ENCODE measurements at places on chromosomes 7 and 10.

- no peak for DNase-seq
These were observed 113.5 kb downstream of the KLF6 start for GRCh38 chr10:3671386-3671955.

DNA sequence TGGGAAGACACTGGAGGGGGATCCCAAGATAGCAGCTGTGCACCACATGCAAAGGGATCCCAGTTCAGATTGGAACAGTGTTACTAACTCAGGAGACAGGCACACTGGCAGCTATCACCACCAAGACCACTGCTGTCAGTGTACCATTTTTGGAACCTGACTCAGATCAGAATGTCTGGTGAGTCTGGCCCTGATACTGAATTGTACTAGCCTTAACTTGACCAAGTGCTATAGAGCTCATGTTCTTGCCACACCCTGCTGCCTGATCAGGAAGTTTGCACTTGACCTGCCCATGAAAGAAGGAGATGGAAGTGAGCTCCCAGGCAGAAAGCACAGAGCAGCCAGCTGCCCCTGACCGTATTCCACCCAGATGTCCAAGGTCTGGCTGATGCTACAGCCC lies 4.8 kb upstream of the PRRT4 start:
- DNase-seq, result no peak

- DNase-seq, result no peak
These were observed 117.8 kb upstream of the SHH start for GRCh38 chr7:155930061-155930460.

- DNase-seq, result no peak
These were observed 132.6 kb downstream of the EVX1 start for GRCh38 chr7:27374958-27375841.

DNA sequence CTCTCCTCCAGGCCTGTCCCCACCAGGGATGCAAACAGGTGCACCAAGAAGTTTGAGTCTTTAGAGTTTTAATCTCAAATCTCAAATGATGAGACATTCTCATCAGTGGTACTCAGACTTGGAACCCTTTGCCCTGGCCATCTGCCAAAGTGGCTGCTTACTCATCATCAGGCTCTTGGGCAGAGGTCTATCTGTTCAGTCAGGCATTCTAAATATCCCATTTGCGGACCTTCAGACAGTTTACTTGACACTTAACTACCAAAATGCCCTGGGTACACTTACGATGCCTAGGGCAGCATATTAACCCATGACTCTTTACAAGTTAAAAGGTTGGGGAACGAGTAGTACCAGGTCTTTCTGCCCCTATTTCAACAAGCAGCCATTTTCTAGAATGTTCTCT lies 61.2 kb upstream of the YAE1 start:
- no peak for DNase-seq

DNA sequence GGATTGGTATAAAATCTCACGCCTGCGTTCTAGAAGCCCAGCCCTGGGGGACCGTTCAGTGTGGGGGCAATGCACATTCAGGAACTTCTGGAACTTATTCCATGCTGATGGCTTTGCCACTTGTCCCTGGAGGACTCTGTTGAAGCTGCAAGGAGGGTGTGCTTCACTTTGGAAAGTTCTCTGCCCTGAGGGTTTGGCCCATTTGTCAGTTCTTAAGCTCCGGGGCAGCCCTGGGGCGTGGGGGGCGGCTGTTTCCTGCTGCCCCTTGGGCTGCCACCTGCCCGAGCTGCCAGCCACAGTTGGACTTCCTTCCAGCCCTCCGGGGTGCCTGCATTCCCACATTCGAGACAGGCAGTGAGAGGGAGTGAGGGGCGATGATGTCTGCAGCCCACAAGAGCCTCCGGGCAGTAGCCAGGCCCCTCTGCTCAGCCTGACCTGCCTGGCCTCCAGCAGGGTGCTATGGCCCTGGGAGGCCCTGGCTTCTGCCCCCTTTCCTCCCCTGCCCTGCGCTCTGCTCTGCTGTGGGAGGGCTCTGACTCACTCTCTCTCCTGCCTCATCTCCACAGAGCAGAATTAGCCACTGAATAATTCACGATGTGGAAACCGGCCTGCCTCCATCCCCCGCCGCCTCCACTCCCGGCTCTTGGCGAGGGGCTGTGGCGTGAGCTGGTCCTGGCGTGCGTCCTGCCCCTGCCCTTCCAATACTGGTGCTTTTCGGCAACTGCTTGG lies 1.9 kb downstream of the TTYH3 start:
- peak; percentile 81 for DNase-seq

GRCh38 chr7:29258951-29259350 lies 64.4 kb downstream of the CHN2 start:
- DNase-seq, result no peak

DNA sequence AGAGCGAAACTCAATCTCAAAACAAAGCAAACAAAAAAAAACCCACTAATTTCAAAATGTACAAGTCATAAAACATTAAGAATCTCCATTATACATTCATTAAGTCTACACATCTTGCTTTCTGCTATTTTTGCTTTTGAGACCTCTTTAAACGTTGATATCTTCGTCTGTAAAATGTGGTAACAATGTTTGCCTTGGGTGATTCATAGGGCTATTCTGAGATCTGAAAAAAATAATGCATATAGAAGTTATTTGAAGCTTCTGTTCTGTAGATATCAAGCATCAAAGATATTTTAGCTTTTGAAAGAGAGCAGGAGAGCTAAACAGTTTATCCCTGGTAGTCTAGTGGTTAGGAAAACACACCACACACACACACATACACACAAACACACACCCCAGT lies 158.1 kb upstream of the PLXDC2 start:
- no peak for DNase-seq

DNA sequence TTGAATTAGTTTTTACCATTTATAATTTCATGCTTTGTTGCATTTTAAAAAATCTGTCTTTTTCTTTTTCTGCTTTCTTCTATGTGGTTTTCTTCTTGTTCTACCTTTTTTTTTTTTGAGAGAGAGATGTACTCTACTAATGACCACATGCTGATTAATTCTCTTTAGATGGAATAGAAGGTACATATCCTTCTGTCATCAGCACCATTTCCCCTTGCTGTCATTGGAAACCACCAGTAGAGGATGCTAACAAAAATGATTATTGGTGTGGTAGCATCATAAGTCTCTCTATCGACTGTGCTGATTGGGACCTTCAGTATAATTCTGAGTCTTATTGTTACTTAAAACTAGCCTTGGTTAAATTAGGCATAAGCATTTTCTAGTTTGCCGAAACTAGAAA lies 3.6 kb downstream of the ZEB1 start:
- no peak for DNase-seq

GRCh38 chr7:98981701-98982100 lies 103.4 kb downstream of the TRRAP start:
- no peak for DNase-seq

DNA sequence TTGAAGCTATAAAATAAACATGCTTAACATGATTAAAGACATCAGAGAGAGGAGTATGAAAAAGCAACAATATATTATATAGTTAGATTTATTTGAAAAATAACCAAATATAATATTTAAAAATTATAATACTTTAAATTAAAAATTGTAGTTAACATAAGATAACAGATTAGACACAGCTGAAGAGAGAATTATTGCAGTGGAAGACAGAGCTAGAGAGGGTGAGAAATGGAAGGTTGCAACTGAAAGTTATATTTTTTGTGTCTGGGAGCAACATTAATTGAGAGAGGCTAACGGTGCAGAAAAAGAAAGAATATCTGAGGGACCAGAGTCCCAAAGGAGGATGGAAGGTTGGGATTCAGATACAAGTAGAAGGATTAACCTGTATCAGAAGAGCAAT lies 548.9 kb upstream of the FZD8 start:
- no peak for DNase-seq

- DNase-seq, result no peak
These were observed 144.5 kb downstream of the NEURL1 start for GRCh38 chr10:103637927-103638557.

DNA sequence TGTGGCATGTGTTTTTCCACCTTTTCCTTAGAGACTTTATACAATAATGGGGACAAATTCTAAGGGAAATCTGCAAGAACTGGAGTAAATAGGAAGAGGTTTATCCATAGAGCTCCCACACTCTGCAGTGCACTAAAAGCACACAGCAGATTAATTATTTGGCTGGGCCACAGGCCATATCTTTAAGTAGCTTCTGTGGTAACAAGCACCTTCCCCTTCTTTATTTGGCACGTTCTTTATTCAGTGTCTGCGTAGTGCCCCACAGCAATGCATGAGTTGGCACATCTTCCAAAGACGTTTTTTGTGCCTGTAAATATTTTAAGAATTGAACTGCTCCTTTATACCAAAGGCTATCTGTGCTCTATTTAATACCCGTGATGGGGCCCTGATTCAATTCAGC lies 104.9 kb upstream of the MBL2 start:
- no peak for DNase-seq

DNA sequence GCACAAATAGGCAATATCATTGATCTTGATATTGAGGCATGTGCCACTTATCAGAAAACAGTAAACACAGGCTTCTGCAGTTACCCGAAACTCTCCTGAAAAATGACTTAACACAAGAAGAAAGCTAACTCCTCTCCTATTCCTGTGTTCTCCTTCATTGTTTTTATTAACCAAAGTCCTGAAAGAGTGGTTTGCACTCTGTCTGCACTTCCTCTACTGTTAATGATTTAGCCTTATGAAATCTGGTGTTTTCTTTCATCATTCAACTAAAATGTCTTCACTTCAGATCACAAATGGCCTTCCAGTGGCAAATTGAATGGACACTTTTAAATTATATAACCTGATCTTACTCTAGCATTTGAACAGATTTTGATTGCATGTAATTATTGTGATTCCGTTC lies 630.6 kb upstream of the PHF14 start:
- DNase-seq, result no peak

- DNase-seq, result no peak
These were observed 972.5 kb upstream of the CELF2 start for GRCh38 chr10:10044922-10045764.

DNA sequence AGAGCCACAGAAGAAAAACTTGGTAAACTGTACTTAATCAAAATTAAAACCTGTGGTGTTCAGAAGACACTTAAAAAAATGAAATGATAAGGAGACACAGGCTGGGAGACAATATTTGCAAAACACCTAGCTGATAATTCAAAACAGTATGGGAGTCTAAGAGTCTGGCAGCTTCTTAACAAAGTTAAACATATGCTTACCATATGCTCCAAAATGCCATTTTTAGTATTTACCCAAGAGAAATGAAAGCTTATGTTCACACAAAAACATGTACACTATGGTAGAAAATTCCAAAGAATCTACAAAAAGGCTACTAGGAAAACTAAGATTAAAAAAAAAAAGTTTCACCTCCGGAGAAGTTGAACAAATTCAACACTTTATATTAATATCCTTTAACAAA lies 48.6 kb downstream of the ITGB1 start:
- no peak for DNase-seq
